ENCODE measurements at places on chromosomes 5 and 9.

- DNase-seq = peak; percentile 39
Observed at GRCh38 chr5:149773291-149774095, 43.4 kb downstream of the PPARGC1B start.

- DNase-seq = no peak
Observed at GRCh38 chr9:130421802-130422276, 22.9 kb upstream of the ASS1 start.

GRCh38 chr9:107090218-107090617, 192.9 kb upstream of the RAD23B start:
- DNase-seq = no peak

DNA sequence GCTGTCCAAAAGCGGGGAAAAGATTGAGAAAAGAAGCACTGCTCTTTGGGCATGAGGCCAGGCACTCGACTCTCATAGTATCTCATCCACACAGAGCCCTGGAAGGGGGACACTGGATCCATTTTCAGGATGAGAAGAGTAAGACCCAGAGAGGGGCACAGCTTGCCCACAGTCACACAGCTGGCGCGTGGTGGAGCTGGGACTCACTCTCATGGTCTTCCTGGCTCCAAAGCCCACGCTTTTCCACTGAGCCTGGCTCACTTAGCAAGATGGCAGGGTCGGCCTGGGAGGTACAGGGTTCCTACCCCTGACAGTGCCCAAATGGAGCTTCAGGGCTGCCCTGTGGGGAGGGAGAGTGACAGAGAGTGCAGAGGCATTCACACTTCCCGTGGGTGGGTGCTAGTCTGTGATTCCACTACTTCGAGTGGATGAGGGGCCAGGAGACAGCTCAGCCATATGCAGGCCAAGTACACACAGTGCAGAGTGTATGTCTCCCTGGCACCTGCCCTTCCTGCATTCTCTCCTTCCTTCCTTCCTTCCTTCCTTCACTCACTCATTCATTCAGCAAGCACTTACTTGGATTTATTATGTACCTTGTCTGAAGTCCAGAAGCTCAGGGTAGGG, 18.3 kb upstream of the IGFBPL1 start:
- DNase-seq = no peak

- peak; percentile 79 for DNase-seq
Observed at GRCh38 chr5:123700624-123701287, 188.8 kb downstream of the CSNK1G3 start.

- no peak for DNase-seq
Observed at GRCh38 chr9:116096046-116096445, 57.5 kb upstream of the PAPPA start.

- DNase-seq = no peak
Observed at GRCh38 chr5:81948349-81948748, 23.5 kb upstream of the ATG10 start.

DNA sequence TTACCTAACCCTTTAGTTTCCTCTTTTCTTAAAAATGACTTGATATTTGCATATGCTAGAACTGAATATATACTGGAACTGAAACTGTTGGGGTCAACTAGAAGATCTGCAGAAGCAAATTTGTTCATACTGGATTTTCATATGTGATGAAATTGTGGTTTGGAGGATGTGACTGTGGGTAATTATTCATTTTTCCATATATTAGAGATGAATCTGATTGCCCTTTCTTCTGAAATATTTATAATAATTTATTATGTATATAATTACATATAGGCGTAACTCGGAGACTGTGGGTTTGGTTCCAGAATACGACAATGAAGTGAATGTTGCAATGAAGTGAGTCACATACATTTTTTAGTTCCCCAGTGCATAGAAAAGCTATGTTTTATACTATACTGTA, 149.1 kb downstream of the ATP10B start:
- no peak for DNase-seq

GRCh38 chr5:167998148-167998767, 293.2 kb upstream of the WWC1 start:
- no peak for DNase-seq

GRCh38 chr9:69785757-69786156, 25.9 kb upstream of the PTAR1 start:
- DNase-seq = no peak

- no peak for DNase-seq
Observed at GRCh38 chr5:109249126-109249525, 160.6 kb downstream of the PJA2 start.

DNA sequence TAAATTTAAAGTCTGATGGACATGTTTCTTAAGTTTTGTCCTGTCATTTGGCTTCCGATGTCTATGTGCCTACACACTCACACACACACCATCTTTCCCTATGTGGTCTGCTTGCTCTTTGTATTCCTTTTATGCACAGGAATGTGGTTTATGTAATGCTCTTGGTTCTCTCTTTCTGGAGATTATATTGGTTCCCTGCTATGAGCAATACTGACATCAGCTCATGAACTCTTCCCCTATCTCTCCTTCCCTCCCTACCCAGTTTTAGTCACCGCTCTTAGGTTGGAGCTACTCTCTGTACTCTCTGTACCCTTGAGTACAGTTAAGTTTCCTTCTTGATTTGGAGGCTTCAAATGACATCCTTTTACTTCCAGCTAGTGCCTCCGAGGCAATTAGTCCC, 77.9 kb upstream of the MVB12B start:
- DNase-seq = no peak

- no peak for DNase-seq
Observed at GRCh38 chr5:159471904-159472303, 141.6 kb upstream of the IL12B start.

- no peak for DNase-seq
Observed at GRCh38 chr5:28253431-28253830, 1215.0 kb upstream of the CDH9 start.

- no peak for DNase-seq
Observed at GRCh38 chr9:135344523-135344901, 135.1 kb upstream of the PPP1R26 start.

DNA sequence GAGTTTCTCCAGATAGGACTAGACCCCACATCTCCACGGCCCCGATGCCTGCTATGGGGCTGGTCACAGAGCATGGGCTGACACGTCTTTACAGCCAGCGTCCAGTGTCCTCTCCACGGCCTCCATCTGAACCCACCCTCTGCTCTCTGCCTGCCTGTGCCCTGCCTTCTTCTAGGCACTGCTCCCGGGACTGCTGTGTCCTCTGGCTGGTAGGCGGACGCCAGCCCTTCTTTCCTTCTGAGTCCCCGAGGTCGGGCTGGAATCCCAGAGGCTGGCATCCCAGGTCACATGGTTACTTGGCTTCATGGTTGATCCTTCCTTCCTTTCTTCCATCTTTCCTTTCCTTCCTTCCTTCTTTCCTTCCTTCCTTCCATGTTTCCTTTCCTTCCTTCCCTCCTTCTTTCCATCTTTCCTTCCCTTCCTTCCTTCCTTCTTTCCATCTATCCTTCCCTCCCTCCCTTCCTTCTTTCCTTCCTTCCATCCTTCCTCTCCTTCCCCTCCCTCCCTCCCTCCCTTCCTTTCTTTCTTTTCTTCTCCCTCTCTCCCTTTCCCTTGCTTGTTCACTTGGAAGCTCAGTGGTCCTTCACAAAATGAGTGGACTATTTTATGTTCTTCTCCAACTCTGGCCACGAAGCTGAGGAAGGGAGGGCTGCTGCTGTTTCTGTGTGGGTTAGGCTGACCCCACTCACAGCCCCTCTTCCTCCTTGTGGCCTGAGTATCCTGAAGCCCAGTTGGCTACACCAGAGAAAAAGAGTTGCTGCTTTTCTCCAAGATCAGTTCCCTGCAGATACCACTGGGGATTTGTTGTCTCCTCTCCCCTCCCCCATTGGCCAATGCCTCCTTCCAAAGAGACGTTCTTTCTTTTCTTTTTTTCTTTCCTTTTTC, 66.8 kb upstream of the NEURL1B start:
- DNase-seq = no peak

- DNase-seq = no peak
Observed at GRCh38 chr9:82894961-82895821, 167.8 kb downstream of the RASEF start.

DNA sequence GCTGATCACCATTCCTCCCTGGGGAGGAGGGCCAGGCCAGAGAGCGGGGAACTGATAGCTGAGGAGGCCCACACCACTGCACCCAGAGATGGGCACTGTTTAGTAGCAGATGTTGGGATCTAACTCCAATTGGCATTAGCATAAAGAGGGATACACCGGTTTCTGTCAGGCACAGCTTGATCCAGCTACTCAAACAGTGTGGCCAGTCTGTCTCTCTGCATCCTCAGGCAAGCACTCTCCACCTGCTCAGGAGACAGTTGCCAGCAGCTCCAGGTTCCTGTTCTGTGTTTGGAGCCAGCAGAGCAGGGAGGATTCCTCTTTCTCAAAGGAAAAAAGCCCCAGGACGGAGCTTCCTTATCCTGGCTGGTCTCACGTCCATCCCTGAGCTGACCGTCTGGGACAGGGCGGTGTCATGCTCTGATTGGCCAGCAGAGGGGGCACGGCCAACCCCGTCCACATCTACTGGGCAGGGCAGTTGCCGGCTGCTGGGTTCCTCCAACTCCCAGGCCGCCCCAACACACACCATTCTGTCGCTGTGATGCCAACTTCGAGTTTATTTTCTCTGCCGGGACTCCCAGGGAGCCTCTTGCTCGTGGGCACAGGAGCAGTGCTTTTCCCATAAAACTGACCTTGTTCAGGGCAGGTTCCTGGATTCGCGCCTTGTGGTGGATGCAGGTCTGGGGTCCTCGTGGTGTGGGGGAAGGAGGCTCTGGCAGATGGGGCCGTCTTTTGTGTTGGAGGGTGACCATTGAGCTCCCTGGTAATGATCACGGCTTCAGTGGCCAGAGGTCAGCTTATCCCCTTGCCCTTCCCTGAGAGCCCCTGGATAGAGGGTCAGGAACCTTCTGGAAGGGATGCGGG, 47.9 kb downstream of the COL5A1 start:
- DNase-seq = no peak

- DNase-seq = no peak
Observed at GRCh38 chr5:55923865-55924500, 70.8 kb downstream of the IL6ST start.

DNA sequence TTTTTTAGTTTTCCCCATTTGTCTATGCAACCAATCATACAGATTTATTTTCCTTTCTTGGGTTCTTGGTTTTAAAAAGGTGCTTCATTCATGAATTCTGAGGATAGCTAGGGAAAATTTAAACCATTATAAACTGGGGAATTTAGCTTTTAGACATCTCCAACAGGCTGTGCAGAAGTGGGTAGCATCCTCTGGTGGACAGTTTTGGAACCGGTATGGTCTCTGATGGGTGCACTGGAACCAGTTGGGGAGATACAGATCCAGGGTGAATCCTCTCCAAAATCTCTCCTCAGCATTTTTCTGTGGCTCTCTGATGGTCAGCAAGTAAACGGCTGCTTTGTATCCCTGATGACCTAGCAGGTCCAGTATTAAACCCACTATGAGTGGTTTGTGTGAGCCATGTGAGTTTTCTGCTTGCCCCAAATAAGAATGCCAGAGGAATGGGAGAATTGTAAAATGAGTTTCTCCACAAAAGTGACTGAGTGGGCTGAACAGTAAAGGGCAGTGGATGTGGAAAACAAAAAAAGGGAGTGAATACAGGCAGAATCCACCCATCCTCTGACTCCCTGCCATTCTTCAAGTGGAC, 9.1 kb upstream of the DNAJC25 start:
- no peak for DNase-seq

DNA sequence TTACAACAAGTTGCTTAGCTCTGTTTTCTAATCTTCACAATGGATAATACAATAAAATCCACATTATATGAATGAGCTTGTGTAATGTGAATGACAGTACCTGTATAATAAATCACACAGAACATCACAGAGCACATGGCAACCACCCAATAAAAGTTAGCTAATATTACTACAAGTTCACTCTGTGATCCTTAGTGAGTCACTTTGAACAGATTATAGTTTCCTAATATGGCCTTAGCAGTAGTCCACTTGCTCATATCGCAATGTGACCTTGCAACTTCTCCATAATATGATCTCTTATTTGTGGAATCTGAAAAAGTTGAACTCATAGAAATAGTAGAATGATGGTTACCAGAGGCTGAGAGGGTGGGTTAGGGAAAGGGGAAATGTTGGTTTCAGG, 361.3 kb downstream of the PTPRD start:
- DNase-seq = no peak

- no peak for DNase-seq
Observed at GRCh38 chr5:131355971-131356528, 92.2 kb downstream of the CDC42SE2 start.

- no peak for DNase-seq
Observed at GRCh38 chr5:43256261-43256966, 56.8 kb downstream of the HMGCS1 start.

- DNase-seq = no peak
Observed at GRCh38 chr5:133251296-133252132, 199.7 kb downstream of the HSPA4 start.

Data from SW 1271 (cell line).